ENCODE measurements at places on chromosomes 5 and 9. TPM values are rescaled to one million over a fixed set of nuclear protein-coding genes. Genes with fewer than 3 reads are reported as not detected.

RABGAP1 gene
- 39.4 TPM for total RNA-seq

CDC25C gene
- total RNA-seq, result not detected

HNRNPAB gene
- 186 TPM for total RNA-seq

IL13 gene
- not detected for total RNA-seq

DNA sequence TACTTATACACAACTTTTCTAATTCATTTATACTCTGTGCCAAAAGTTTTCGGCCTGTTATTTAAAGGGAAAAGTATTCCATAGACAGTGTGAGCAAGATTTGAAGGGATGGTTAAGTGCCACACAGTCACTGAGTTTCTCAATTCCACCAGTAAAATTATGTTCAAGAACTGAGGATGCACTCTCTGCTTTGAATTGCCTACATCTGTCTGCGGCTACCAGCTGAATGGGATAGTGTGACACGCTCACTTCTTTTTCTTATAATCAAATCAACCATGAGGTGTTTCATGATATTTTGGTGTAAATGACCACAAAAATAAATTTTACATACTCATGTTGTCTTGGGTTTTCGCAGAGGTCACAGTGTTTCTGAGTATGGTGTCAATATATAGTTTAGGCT, 218.4 kb upstream of the TMEM161B start:
- no peak for DNase-seq

GRCh38 chr5:95727764-95728191, 3.4 kb upstream of the RHOBTB3 start:
- DNase-seq, result no peak

GRCh38 chr5:147773139-147773538, 9.4 kb downstream of the JAKMIP2 start:
- DNase-seq, result no peak

DNA sequence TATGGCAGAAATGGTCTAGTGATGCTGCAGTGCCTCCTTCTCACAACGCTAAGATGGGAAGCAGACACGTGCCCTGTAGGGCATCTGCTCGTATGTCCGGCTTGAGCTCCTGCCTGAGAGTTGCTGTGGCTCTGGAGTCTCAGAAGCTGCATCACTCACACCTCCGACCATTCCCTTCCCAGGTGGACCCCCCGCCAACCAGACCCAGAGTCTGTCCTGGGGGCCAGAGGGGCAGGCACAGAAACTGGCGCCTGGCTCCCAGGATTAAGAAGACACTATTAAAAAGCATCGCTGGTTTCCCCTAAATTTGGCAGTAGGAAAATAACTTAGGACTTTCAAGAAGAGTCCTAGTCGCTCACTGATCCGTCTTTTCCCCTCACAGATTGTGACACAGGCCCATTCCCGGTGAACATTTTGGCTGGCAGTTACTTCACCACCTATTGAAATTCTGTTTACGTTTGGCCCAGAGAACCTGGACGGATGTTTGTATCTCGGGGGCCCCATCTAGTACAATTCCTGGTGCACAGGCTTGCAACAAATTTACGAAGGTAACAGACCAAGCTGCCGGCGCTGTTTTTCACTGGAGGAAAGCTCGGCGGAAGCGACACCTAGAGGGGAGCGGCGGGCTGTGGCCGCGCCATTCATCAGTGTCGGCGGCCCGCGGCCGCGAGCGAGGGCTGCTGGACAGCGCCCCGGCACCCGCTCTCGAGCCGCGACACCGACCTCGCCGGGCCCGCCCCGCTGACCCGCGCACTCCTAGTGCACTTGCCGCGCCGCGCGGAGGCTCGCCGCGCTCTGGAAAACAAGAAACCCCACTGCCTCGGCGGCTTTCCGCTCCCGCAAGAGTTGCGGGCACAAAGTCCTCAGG, 1.6 kb downstream of the FSTL4 start:
- no peak for DNase-seq

DNA sequence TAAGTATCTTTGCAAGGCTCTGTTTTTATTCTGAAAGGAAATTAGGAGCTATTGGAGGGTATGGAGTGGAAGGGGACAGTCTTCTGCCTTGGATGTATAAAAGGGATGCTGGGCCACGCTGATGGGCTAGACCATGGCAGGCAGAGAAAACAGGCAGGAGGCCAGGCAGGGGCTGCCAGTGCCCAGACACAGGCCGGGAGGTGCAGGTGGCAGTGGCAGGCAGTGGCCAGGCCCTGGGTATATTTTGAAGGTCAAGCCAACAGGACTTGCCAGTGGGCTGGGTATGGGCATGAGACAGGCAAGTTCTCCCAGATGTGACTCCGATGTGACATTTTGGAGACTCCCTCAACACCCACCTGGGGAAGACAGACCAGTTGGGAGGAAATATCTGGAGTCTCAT, 131.9 kb downstream of the KCNIP1 start:
- peak; percentile 69 for DNase-seq

GRCh38 chr9:93156475-93157008, 22.5 kb upstream of the NINJ1 start:
- DNase-seq, result no peak

GRCh38 chr9:99475401-99476065, 253.5 kb downstream of the SEC61B start:
- no peak for DNase-seq

DNA sequence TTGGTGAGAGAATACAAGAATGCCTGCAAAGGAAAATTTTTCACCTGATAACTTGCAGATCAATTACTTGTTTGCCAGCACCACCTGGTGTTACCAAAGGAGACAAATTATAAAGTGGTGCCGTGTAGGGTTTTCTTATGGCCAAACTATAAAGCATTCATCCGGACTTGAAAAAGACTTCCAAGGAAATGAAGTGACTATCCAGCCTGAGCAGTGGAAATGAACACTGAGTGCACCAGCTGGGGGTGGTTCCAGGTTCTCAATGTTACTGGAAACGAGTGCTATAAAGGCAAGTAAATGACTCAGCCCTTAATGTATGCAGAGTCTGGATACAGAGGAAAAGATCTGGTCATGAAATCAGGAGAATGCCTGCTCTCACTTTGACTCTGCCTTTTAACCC, 113.1 kb downstream of the DNAH5 start:
- no peak for DNase-seq

- no peak for DNase-seq
Measured at GRCh38 chr9:78775696-78776295, 478.9 kb downstream of the PSAT1 start.
